ENCODE measurements at places on chromosomes 7 and 10.

GRCh38 chr7:129471402-129471827 lies 30.9 kb upstream of the SMKR1 start:
- DNase-seq, result no peak

- DNase-seq, result no peak
These were observed 156.2 kb upstream of the ZMIZ1 start for GRCh38 chr10:78912361-78913218.

GRCh38 chr10:50373821-50374501 lies 122.6 kb upstream of the ASAH2 start:
- DNase-seq, result peak; percentile 40

- no peak for DNase-seq
These were observed 43.5 kb downstream of the ADK start for GRCh38 chr10:74194545-74194944.

- DNase-seq, result peak; percentile 40
These were observed 33.4 kb upstream of the VWDE start for GRCh38 chr7:12436896-12437535.

- DNase-seq, result peak; percentile 40
These were observed 51.1 kb downstream of the ASB13 start for GRCh38 chr10:5615316-5615715.

GRCh38 chr7:156638443-156639077 lies 2.0 kb upstream of the RNF32 start:
- DNase-seq, result no peak

DNA sequence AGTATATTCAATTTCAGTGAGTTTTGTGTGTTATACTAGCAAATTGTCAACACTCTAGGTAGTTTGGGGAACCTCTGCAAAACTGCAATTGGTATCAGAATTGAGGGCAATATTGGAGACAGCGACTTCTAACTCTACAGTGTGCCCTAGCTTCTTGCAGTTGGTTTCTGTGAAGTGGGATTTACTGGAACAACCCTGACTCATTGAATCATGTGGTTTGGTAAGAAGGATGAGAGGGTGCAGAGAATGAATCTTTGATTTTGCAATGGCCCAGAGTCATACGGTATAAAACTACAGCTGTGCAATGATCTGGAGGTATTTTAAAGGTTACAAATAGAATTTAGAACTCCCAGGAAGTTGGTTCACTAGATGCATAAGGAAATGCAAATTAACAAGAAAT lies 129.1 kb upstream of the PPP1R3A start:
- DNase-seq, result peak; percentile 85

- DNase-seq, result no peak
These were observed 54.4 kb downstream of the ARMH3 start for GRCh38 chr10:102001435-102002068.
